Calu3 (cell line): ENCODE measurements at places on chromosomes 11 and 22.

GRCh38 chr22:20194681-20195593 is 44.1 kb upstream of the CCDC188 start:
- no peaks in the 10 kb centered on the region for H3K4me1 ChIP-seq
- H3K27me3 ChIP-seq, result peaks cover 18% of the 10 kb centered on the region
- no peak for DNase-seq
- H3K4me3 ChIP-seq, result no peak overlapping the region
- no peak overlapping the region for H3K27ac ChIP-seq

GRCh38 chr22:35378621-35379020 is 2.3 kb upstream of the HMOX1 start:
- H3K27me3 ChIP-seq, result no peaks in the 10 kb centered on the region
- no peak overlapping the region for H3K4me3 ChIP-seq
- H3K27ac ChIP-seq, result no peak overlapping the region
- no peak for DNase-seq

- H3K36me3 ChIP-seq, result peaks cover 29% of the 10 kb centered on the region
- H3K4me3 ChIP-seq, result no peak overlapping the region
- H3K27me3 ChIP-seq, result no peaks in the 10 kb centered on the region
- H3K4me1 ChIP-seq, result peaks cover 11% of the 10 kb centered on the region
- no peak for DNase-seq
Measured at GRCh38 chr22:23763579-23763945, 772 bp downstream of the C22orf15 start.

GRCh38 chr11:61198361-61198760 is 5.0 kb upstream of the PGA3 start:
- no peaks in the 10 kb centered on the region for H3K4me1 ChIP-seq
- no peak overlapping the region for H3K4me3 ChIP-seq

- H3K27me3 ChIP-seq, result no peaks in the 10 kb centered on the region
- no peaks in the 10 kb centered on the region for H3K36me3 ChIP-seq
- H3K27ac ChIP-seq, result no peak overlapping the region
Measured at GRCh38 chr11:33413301-33413700, 156.1 kb downstream of the HIPK3 start.

GRCh38 chr22:25404556-25404927 is 159.9 kb upstream of the GRK3 start:
- peak overlapping the region; percentile 75 for H3K27ac ChIP-seq
- H3K36me3 ChIP-seq, result peaks cover 33% of the 10 kb centered on the region
- peak; percentile 24 for DNase-seq
- peak overlapping the region; percentile 78 for H3K4me3 ChIP-seq
- H3K4me1 ChIP-seq, result peaks cover 35% of the 10 kb centered on the region

DNA sequence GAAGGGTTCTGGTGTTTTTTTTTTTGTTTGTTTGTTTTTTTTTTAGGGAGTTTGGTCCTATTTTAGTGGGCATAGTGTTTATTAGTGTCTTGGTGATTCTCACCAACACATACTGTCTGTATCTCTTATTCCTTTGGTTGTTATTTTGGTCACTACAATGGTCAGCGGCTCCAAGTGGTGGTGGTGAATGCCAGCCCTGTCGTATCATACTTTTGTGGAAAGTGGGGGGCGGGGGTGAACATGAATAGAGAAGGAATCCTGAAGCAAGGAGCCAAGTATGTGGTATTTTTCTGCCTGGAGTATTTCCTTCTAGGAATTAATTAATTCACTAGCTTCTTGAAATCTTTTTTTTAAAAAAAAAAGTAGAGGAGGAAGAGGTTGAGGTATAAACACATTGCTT is 79.6 kb downstream of the GRK3 start:
- no peaks in the 10 kb centered on the region for H3K27me3 ChIP-seq
- H3K4me3 ChIP-seq, result no peak overlapping the region
- H3K36me3 ChIP-seq, result peaks cover 5% of the 10 kb centered on the region

DNA sequence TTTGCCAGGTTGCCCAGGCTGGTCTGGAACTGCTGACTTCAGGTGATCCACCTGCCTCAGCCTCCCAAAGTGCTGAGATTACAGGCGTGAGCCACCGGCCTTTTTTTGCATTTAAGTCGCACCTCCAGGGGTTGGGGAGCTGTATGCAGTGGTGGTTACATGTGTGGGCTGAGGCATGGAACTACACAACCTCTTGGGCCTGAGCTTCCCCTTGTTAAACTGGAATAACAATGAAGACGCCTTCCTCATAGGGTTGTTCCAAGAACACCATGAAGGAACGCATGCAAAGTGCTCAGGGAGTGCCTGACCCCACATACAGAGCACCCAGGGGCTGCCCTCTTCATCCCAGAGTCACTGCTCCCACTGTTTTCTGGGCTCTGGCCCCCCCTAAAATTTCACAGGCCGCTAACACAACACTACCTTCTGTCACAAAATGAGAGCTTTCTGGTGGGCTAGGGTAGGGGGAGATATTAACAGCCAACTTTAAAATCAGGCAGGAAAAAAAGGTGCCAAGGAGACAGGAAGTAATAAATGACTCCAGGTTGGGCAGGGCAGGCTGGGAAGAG is 1.3 kb upstream of the FAM118A start:
- H3K27ac ChIP-seq, result peak overlapping the region; percentile 55
- DNase-seq, result no peak
- no peaks in the 10 kb centered on the region for H3K27me3 ChIP-seq

DNA sequence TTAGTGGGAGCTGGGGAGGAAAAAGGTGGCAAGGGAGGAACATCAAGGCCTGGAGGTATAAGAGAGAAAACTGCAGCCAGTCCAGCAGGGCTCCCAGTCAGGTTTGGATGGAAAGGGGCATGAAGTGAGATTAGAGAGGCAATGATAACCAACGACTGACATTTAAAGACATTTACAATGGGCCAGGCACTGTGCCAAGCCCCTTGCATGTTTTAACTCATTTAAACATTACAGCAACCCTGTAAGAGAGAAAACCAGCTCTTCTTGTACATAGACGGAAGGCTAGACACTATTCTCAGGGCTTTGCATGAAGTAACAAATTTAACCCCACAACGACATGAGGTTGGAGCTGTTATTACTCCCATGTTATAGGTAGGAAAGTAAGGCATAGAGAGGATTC is 32.1 kb upstream of the PAK1 start:
- no peaks in the 10 kb centered on the region for H3K36me3 ChIP-seq
- H3K27me3 ChIP-seq, result peaks cover 47% of the 10 kb centered on the region
- no peak for DNase-seq

GRCh38 chr11:59394186-59394585 is 32.0 kb downstream of the OR5A2 start:
- no peak overlapping the region for H3K27ac ChIP-seq
- H3K36me3 ChIP-seq, result no peaks in the 10 kb centered on the region
- peaks cover 34% of the 10 kb centered on the region for H3K27me3 ChIP-seq
- DNase-seq, result no peak
- no peak overlapping the region for H3K4me3 ChIP-seq

DNA sequence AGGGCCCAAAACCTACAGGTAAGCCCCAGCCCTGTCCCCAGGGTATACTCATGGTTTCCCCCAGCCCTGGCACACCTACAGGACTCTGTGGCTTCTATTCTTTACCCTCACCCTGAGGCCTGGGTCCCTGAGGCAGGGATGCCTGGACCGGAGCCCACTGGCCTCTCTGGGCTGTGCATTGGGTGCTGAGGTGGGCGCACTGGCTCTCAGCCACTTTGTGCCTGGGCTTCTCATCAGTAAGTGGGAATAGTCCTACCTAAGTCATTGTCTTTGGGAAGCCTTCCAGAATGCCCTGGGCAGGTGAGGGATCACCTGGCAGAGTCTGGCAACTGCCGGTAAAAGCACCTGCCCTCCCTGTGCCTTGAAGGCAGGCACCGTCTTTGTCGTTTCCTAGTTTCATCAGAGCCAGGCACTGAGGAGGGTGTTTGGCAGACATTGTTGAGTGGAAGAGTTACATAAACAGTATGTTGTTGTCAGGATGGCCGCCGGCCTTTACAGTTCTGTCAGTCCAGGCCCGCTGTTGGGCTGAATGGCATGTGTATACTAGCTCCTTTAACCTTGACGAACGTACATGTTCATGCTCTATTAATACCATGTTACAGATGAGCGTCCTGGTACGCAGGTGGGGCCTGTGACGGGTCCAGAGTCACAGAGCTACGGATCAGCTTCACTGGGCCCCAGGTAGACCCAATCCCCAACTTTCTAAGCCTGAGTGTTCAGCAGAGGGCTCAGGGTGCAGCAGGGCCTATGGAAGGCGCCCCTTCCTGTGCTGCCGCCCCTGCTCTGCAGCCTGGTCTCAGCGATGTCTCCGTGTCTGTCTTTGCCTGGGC is 23.0 kb downstream of the SHANK3 start:
- no peak overlapping the region for H3K27ac ChIP-seq
- peaks cover 73% of the 10 kb centered on the region for H3K27me3 ChIP-seq
- no peak overlapping the region for H3K4me3 ChIP-seq
- no peaks in the 10 kb centered on the region for H3K4me1 ChIP-seq
- no peak for DNase-seq
- no peaks in the 10 kb centered on the region for H3K36me3 ChIP-seq

- H3K4me3 ChIP-seq, result no peak overlapping the region
- H3K27me3 ChIP-seq, result no peaks in the 10 kb centered on the region
- no peaks in the 10 kb centered on the region for H3K36me3 ChIP-seq
- no peak overlapping the region for H3K27ac ChIP-seq
Measured at GRCh38 chr11:83666149-83666548, 380.0 kb upstream of the CCDC90B start.

DNA sequence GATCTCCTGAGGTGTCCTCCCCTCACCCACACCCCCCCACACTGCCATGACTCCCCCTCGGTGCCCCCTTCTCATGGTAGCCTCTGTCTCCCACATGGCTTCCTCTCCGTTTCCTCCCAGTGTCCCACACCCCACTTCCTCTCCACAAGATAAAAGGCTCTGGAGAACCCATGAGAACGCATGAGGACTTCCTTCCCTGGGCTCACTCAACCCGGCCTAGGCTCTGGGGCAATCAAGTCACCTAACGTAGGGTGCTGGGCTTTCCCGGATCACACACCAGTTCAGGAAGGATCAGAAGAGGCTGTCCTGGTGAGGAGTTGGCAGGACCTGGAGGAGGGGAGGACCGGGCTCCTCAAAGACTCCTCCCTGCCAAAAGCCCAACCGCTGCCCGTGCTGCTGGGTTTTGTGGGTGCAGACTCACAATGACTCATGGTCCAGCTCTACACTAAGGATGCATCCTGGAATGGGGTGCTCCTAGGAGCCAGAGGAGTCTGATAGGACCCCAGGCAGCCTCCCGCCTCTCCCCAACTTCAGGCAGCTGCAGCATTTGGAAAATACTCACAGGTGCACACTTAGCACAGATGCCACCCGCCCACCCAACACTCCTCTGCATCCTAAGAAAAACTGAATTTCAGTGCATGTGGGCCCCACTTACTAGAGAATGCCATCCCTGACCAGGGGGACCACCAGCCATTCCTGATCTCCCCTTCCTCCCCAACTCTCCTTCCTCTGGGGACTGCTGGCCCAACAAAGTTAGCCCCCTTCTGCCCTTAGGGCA is 21.0 kb downstream of the SLC22A12 start:
- H3K4me3 ChIP-seq, result no peak overlapping the region
- H3K27ac ChIP-seq, result no peak overlapping the region
- no peaks in the 10 kb centered on the region for H3K36me3 ChIP-seq
- DNase-seq, result no peak
- H3K27me3 ChIP-seq, result peaks cover 91% of the 10 kb centered on the region
- H3K4me1 ChIP-seq, result no peaks in the 10 kb centered on the region

DNA sequence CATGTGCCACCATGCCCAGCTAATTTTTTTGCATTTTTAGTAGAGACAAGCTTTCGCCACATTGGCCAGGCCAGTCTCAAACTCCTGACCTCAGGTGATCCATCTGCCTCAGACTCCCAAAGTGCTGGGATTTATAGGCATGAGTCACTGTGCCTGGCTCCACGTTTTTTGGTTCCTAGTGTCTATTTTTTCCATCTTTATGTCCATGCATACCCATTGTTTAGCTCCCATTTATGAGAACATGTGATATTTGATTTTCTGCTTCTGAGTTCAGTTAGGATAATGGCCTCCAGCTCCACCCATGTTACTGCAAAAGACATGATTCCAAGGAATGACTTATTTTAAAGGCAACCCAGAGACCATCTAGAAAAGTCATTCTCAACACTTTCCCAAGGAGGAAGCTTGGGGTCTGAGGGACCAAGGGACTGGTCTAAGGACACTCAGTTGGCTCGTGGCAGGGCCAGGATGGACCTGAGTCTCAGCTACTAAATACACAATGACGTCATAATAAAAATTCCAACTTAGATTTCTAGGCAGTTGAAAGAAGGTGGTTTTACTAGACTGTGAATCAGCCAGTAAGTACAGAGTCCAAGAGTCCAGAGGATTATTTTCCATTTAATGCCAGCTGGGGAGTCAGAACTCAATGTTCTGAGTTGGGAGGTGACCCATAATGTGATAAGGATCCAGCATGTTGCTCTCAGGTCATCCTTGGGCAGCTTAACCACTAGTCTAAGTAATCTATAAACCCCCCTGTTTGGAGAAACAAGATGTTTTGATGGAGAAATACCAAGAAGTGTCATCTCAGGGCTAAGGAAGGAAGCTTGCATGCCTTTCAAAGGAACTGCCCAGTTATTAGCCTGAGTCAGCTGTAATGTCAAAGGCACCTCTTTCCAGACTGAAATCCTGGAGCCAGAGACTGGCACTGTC is 39.4 kb downstream of the ABTB2 start:
- no peak for DNase-seq
- peak overlapping the region; percentile 7 for H3K27ac ChIP-seq
- no peaks in the 10 kb centered on the region for H3K36me3 ChIP-seq
- H3K27me3 ChIP-seq, result no peaks in the 10 kb centered on the region
- H3K4me3 ChIP-seq, result no peak overlapping the region
- H3K4me1 ChIP-seq, result peaks cover 14% of the 10 kb centered on the region

- H3K4me1 ChIP-seq, result peaks cover 27% of the 10 kb centered on the region
- DNase-seq, result no peak
- peaks cover 10% of the 10 kb centered on the region for H3K27me3 ChIP-seq
- H3K4me3 ChIP-seq, result no peak overlapping the region
Measured at GRCh38 chr11:69009441-69010211, 3.4 kb downstream of the MRGPRF start.

- peaks cover 41% of the 10 kb centered on the region for H3K36me3 ChIP-seq
- no peaks in the 10 kb centered on the region for H3K27me3 ChIP-seq
- DNase-seq, result peak; percentile 99
Measured at GRCh38 chr22:37607010-37607934, 1.4 kb upstream of the GGA1 start.

DNA sequence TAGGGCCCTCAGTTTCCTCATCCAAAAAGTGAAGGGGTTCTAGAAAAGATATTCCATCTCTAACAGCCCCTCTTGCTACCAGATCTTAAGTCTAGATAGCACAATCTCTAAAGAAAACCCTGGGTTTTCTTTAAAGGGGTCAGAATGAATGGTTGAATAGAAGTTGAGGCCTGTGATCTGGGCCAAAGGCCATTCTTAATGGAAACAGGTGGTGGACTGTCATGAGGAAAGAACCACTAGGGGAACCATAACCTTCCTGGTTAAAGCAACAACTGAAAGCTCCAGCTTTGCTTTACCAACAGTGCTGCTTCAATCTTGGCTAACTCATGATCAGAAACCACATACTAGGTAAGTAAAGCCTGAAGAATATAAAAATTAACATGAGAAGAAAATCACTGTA is 1.8 kb downstream of the CELF1 start:
- no peaks in the 10 kb centered on the region for H3K27me3 ChIP-seq
- peak overlapping the region; percentile 70 for H3K27ac ChIP-seq
- peaks cover 22% of the 10 kb centered on the region for H3K4me1 ChIP-seq

GRCh38 chr22:27984001-27984695 is 65.1 kb upstream of the PITPNB start:
- H3K36me3 ChIP-seq, result peaks cover 4% of the 10 kb centered on the region
- H3K4me1 ChIP-seq, result no peaks in the 10 kb centered on the region
- H3K27ac ChIP-seq, result no peak overlapping the region
- no peaks in the 10 kb centered on the region for H3K27me3 ChIP-seq
- DNase-seq, result no peak
- H3K4me3 ChIP-seq, result no peak overlapping the region
